NCI-H1694 treated with DMSO at 0.1 percent for 48 hours (cell line): ENCODE measurements at places on chromosomes 13 and 19.

GRCh38 chr13:79451500-79451962 is 29.4 kb upstream of the NDFIP2 start:
- no peak for DNase-seq

- DNase-seq: peak; percentile 30
Observed at GRCh38 chr19:53792721-53793433, 31.2 kb downstream of the NLRP12 start.

- no peak for DNase-seq
Observed at GRCh38 chr13:36353001-36353400, 6.8 kb upstream of the SPART start.

GRCh38 chr13:39603424-39603947 is 493 bp upstream of the LHFPL6 start:
- no peak for DNase-seq
